Neural crest cell (in vitro differentiated cells): ENCODE measurements at places on chromosomes 2 and 18. TPM values are rescaled to one million over a fixed set of nuclear protein-coding genes. Genes with fewer than 3 reads are reported as not detected.

Gene CHRNA1
- 0.14 TPM in 1 of 2 replicates, not detected in the other for total RNA-seq

Gene ITGA6
- 36.8 and 37.7 TPM in 2 replicates for total RNA-seq

Gene ALKAL2
- 0.63 and 0.82 TPM in 2 replicates for total RNA-seq

Gene SPEG
- 13.4 and 17.5 TPM in 2 replicates for total RNA-seq

Gene C2orf74
- total RNA-seq: 9.0 and 10.0 TPM in 2 replicates

Gene FAM228A
- 0.39 and 0.51 TPM in 2 replicates for total RNA-seq

Gene FEZ2
- 43.5 and 48.0 TPM in 2 replicates for total RNA-seq

- no peak for DNase-seq
Measured at GRCh38 chr2:634636-635388, 42.4 kb downstream of the TMEM18 start.

DNA sequence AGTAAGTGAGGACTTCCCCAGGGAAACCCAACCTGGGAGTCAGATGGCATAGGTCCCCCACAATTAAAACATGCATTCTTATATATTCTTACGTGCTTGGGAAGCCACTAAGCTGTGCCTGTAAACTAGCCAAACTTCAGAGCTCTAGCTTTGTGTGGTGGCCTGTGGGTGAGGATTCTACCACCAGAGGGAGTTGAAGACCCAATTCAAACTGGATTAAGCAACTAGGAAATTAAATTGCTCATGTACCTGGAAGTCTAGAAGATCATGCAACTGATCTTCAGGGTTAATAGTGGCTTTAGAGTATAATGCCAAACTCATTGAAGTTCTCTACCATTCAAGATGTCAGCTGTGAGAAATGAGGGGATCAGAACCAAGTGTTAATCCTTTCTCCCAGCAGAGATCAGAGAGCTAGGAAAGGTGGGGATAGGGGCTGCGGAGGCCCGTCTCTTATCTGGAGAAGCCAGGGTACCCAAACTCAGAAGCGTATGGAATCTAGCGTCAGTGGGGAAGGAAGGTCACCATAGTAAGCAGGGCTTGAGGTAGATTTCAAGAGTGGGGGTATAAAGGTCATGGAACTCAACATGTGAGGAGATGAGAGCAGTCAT is 53.2 kb upstream of the CCDC85A start:
- DNase-seq: no peak

DNA sequence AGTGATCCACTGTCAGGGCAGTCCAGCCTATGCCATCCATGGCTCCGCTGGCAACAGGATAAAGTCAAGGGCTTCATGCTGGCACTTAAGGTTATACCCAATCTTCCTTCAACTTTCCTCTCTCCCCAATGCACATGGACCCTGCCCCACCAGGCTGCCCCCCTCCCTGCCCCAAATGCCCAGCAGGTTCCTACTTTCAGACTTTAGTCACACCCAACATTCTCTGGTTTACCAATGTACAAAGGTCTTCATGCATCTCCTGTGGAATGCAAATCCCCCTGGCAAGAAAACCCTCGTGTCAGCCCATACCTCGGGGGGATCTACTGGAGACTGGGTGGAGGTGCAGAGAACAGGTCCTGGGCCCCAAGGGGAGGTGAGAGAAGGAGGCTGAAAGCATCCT is 59.3 kb downstream of the MCFD2 start:
- DNase-seq: no peak

GRCh38 chr18:49911427-49911826 is 98.1 kb upstream of the ACAA2 start:
- DNase-seq: no peak

DNA sequence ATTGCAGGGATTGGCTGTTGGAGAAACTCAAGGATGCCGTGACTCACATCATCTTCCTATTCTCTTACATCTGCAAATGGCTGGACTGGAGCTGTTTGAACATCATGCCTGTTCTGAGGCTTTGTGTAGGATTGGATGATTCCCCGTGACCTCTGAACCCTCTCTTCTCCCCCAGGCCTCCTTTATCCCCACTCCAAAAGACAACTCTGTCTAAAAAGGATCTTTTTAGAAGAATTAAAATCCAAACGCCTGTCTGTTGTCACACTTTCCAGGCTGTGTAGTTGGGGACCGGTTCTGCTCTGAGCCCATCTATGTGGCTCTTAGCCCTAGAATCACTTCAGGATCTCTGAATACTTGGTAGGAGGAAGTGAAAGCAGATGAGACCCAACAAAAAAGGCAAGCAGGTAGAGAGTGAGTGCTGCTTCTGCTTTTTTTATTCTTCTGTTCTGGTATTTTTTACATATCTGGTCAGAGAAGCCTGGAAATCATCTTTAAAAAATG is 565 bp downstream of the SP140 start:
- DNase-seq: no peak

GRCh38 chr18:77110936-77111335 is 21.6 kb downstream of the MBP start:
- DNase-seq: no peak

- DNase-seq: no peak
Measured at GRCh38 chr2:132615329-132616085, 54.5 kb downstream of the LYPD1 start.

GRCh38 chr2:120395221-120396012 is 49.5 kb downstream of the INHBB start:
- no peak for DNase-seq

DNA sequence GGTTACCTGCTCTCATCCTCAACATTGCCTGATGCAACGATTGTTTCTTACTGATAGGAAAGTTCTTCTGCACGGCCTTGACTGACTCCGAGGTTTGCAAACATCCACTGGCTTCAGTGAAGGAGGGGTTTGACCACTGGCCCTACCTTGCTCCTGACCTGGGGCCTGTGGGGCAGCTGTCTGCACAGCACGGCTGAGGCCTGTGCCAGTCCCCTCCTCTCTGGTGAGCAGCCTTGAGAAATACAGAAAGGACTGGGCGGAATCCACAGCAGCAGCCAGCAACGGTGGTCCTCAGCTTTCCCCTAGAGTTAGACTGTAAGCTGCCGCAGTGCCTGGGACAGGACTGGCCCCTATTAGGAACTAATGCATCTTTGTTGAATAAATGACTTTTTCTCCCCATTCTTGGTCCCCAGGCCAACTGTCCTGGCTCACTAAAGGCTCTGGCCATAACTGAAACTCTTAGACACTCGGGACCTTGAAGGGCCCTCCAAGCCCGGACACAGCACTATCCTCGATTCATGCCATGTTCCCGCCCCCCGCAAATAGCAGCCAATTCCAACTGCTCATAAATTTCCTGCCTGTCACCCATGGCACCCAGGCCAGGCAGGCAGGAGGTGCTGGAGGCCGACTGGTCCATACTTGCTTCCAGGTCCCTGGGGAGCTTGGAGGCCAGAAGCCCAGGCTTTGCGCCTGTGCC is 26.7 kb downstream of the ATOH8 start:
- no peak for DNase-seq

GRCh38 chr2:148926981-148927401 is 52.0 kb downstream of the KIF5C start:
- DNase-seq: no peak

DNA sequence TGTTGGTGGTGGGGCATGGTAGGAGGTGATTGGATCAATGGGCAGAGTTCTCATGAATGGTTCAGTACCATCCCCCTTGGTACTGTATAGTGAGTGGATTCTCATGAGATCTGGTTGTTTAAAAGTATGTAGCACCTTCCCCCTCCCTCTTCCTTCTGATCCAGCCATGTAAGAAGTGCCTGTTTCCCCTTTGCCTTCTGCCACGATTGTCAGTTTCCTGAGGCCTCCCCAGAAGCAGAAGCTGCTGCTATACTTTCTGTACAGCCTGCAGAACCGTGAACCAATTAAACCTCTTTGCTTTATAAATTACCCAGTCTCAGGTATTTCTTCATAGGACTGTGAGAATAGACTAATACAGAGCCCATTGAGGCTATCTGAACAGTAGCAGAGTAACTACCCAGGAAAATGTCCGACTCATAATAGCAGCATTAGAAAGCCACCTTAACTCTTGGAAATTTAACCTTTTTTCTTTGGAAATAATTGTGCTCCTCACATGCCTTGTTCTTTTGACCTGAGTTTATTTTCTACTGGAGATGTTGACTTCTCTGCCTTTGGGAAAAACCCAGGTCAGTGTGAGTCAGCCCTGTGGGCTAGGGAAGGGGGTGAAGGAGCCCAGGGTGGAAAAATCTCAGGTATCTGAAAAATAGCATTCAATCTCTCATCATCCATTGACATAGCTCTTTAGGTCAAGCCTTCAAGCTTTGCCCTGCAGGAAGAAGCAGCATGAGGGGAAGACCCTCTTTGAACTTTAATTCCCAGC is 18.1 kb downstream of the CYP1B1 start:
- DNase-seq: no peak

DNA sequence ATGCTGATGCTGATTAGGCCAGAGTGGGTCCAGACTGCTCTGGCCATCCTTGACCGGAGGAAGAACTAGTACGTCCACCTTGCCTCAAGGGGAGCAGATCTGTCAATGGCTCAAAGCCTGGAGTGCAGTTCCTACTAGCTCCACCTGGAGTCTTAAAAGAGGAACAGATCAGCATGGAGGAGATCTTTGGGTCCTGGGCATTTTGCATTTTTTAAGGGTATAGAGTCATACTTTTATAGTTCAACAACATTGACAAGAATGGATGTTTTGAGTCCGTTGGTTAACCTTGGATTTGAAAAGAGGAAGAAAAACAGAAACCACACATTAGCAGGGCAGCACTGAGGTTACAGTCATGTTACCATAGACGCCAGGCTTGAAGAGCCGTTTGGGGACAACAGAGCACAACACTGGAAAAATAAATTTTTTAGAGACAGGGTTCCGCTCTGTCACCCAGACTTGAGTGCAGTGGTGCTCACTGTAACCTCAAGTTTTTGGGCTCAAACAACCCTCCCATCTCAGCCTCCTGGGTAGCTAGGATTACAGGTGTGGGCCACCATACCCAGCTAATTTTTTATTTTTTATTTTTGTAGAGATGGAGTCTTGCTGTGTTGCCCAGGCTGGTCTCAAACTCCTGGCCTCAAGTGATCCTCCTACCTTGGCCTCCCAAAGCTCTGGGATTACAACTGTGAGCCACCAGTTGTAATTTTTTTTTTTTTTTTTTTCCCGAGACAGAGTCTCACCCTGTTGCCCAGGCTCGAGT is 78.5 kb downstream of the PRKCE start:
- no peak for DNase-seq

- DNase-seq: no peak
Measured at GRCh38 chr2:153536115-153536514, 57.6 kb upstream of the RPRM start.
